Stimulated activated CD8-positive, alpha-beta memory T cell treated with anti-CD3 and anti-CD28 coated beads, Interleukin-7, amount 100 ng/mL, for 24 hours (primary cell): ENCODE measurements at places on chromosomes 12 and 14.

DNA sequence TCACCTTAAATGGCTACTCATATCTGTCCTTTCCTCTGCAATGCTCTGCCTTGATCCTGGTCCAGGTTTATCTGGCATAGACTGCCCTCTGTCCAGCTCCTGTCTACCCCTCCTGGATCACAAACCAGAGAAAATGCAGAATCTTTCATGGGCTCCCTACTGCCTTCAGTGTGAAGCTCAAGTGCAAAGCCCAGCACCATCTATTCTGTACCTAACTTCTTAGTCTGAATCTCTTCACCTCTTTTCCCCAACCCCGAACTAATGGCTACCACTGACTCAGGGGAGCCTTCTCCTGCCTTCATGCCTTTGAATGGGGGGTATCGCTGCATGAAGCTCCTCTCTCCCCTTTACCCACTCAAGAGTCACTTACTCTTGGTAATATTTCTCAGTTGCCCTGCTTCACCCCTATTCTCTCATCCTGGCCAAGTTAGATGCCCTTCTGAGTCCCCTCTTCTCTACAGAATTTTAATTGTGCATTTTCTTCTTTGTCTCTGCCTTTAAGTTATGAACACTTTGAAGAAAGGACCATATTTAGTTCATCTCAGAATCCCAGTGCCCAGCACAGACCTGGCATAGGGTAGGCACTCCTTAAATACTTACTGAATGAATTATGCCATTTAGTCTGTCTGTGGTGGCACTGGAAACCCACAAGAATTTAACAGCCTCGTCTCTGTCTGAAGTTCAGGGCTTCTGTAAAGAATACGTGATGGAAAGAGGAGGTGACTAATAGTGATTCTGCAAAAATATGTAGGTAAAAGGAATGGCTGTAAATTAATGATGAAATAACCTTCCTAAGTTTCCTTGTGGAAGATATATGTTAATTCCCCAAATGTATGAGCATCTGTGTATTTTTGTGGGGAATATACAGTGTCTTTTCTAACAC, 191.3 kb upstream of the AMIGO2 start:
- no peak for DNase-seq

DNA sequence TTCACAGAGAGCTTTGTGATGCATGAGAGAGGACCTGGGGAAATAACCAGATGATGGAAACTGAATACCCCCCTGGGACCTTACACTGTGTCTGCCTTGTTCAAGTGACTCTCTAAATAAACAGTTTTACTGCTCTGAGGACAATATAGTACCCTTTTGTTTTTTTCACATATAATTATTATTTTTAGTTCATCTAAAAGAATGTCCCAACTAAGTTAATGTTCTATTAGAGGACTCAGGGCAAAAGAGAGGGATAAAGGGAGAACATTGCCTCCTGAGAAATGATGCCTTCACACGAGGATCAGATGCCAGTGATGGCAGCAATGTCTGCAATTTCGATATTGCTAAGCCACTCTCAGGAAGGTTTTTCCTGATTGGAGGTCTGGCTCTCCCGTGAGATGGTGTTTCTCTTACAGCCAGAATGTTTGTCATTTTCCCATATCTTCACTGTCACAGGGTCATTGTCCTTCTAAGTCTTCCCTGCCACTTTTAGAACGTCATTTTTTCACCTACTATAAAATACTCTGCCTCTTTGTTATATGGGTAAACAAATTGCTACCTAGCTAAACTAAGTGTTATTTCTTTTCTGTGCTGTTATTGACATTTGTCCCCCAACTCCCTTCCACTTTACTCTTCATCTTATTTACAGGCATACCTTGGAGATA, 201.6 kb downstream of the RAD51B start:
- no peak for DNase-seq

GRCh38 chr14:34250959-34251358, 211.1 kb downstream of the SPTSSA start:
- no peak for DNase-seq

DNA sequence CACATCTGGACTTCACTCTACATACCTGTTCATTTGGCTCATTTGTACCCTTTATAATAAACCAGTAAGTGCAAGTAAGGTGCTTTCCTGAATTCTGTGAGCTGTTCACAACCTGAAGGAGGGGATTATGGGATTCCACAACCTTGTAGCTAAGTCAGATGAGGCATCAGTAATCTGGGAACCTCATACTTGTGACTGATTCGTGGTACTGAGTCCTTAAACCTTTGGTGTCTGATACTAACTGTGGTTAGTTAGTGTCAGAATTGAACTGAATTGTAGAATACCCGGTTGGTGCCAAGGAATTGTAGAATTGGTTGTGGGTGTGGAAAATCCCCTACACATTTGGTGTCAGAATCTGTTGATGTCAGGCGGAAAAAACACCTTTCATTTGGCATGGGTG, 83.4 kb downstream of the TMX1 start:
- DNase-seq, result no peak

GRCh38 chr14:28407996-28408395, 358.6 kb upstream of the FOXG1 start:
- DNase-seq, result no peak

DNA sequence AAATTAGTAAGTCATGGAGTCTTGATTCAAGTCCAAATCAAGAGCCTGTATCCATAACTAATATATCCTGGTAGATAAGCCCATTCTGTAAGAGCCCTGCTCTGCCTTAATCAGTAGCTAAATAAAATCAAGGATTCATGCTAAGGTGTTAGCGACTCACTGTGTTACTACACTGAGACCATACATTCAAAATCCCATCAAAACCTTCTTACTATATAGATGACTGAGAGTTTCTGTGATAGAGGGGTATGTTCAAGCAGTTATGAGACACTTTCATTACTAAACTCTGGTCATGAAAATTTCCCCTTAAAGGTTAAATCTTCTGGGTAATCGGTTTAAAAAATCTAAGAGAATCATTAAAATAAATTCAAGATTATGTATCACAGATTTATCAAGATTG, 78.5 kb downstream of the MDGA2 start:
- DNase-seq, result no peak
